ENCODE measurements at places on chromosomes 1 and 21. TPM values are rescaled to one million over a fixed set of nuclear protein-coding genes. Genes with fewer than 3 reads are reported as not detected.

SORT1 gene
- 2.7 TPM for total RNA-seq

C1orf185 gene
- not detected for total RNA-seq

- no peak for DNase-seq
- no peak overlapping the region for H3K27ac ChIP-seq
- H3K4me3 ChIP-seq: no peak overlapping the region
- no peaks in the 10 kb centered on the region for H3K4me1 ChIP-seq
These were observed 176.8 kb downstream of the HHIPL2 start for GRCh38 chr1:222370913-222371675.

DNA sequence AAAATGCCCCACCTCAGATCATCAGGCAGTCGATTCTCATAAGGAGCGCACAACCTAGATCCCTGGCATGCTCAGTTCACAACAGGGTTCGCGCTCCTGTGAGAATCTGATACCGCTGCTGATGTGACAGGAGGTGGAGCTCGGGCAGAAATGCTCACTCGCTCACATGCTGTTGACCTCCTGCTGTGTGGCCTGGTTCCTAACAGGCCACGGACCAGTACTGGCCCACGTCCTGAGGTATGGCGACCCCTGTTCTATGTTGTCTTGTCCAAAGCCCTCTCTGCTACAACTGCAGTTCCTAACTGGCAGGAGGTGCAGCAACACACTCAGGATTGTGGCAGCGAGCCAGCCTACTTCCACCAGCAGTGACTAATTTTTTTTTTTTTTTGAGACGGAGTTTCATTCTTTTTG lies 70.6 kb downstream of the CLSTN1 start:
- no peaks in the 10 kb centered on the region for H3K27me3 ChIP-seq
- no peak overlapping the region for H3K4me3 ChIP-seq
- no peaks in the 10 kb centered on the region for H3K4me1 ChIP-seq
- peaks cover 46% of the 10 kb centered on the region for H3K36me3 ChIP-seq
- no peak overlapping the region for H3K27ac ChIP-seq
- DNase-seq: no peak

GRCh38 chr1:157992833-157993146 lies 655 bp upstream of the KIRREL1 start:
- DNase-seq: no peak
- no peak overlapping the region for H3K27ac ChIP-seq
- no peak overlapping the region for H3K4me3 ChIP-seq
- H3K27me3 ChIP-seq: peaks cover 27% of the 10 kb centered on the region

DNA sequence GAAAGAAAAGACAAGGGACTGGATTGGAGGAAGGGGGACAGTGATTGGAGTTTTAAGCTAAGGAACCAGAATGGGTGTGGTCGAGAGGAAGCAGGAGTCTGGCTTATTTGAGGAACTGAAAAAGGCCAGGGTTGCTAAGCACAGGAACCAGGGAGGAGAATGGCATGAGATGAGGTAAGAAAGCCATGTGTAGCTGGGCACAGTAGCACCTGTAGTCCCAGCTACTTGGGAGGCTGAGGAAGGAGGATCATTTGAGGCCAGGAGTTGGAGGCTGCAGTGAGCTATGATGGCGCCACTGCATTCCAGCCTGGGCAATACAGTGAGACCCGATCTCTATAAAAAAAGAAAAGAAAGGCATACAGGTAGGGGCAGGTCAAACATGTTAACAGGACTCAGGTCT lies 8.1 kb upstream of the KHDRBS1 start:
- H3K4me1 ChIP-seq: no peaks in the 10 kb centered on the region
- H3K27ac ChIP-seq: no peak overlapping the region
- no peaks in the 10 kb centered on the region for H3K36me3 ChIP-seq
- no peak overlapping the region for H3K4me3 ChIP-seq
- no peak for DNase-seq
- H3K27me3 ChIP-seq: no peaks in the 10 kb centered on the region

GRCh38 chr1:161209790-161210409 lies 5.2 kb upstream of the FCER1G start:
- H3K27ac ChIP-seq: no peak overlapping the region
- no peaks in the 10 kb centered on the region for H3K27me3 ChIP-seq
- peaks cover 16% of the 10 kb centered on the region for H3K4me1 ChIP-seq
- H3K36me3 ChIP-seq: peaks cover 72% of the 10 kb centered on the region
- peak; percentile 74 for DNase-seq
- H3K4me3 ChIP-seq: no peak overlapping the region

FCRL6 gene
- total RNA-seq: 298 TPM

OR2T34 gene
- total RNA-seq: not detected

GRCh38 chr1:88488237-88488636 lies 195.8 kb upstream of the PKN2 start:
- no peaks in the 10 kb centered on the region for H3K4me1 ChIP-seq
- no peak overlapping the region for H3K27ac ChIP-seq
- no peaks in the 10 kb centered on the region for H3K36me3 ChIP-seq
- H3K27me3 ChIP-seq: no peaks in the 10 kb centered on the region
- DNase-seq: no peak

FLG gene
- total RNA-seq: not detected

- no peak for DNase-seq
- peaks cover 4% of the 10 kb centered on the region for H3K27me3 ChIP-seq
- H3K27ac ChIP-seq: no peak overlapping the region
- no peaks in the 10 kb centered on the region for H3K36me3 ChIP-seq
- peaks cover 2% of the 10 kb centered on the region for H3K4me1 ChIP-seq
These were observed 6.1 kb upstream of the RBP7 start for GRCh38 chr1:9990944-9991343.
